Posterior cingulate gyrus (tissue), 11 donors: ENCODE measurements at places on chromosomes 13 and 19.
A peak's percentile ranks its signal among the peaks of the same experiment; 100 is the strongest.

DNA sequence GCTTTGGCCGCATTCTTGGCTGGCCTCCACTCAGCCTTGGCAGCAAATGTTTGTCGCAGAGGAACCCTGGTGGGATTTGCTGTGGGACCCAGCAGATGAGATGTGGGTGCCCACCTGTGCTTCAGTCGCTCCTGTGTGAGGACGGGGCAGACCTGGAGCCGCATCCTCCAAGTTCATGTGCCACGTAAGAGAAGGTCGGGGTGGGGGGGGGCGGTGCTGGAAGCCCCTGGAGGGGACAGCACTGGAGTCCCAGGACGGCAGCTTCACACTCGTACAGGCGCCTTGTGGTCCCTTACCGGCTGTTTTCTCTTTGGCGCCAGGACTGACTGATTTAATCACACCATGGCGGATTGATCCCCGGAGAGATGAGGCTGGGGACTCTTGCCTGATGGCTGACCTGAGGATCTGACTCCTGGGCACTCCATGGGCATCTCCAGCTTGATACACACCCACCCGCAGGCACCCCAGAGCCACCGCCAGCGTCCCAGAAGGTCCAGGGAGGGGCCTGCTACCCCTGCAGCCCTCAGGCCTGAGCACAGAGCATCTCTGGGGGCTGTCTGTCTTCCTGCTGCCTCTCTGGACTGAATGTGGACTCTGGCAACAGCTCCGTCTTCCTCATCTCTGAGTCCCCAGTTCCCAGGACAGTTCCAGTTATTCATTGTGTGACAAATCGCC is 10.0 kb upstream of the GRTP1 start:
- peak; percentile 49 for DNase-seq

GRCh38 chr19:54670576-54671357 is 8.0 kb downstream of the LILRB4 start:
- no peak for DNase-seq

GRCh38 chr19:45180936-45181335 is 2.4 kb downstream of the BLOC1S3 start:
- DNase-seq: no peak

GRCh38 chr19:51552996-51553725 is 17.9 kb upstream of the ZNF175 start:
- DNase-seq: peak; percentile 48

DNA sequence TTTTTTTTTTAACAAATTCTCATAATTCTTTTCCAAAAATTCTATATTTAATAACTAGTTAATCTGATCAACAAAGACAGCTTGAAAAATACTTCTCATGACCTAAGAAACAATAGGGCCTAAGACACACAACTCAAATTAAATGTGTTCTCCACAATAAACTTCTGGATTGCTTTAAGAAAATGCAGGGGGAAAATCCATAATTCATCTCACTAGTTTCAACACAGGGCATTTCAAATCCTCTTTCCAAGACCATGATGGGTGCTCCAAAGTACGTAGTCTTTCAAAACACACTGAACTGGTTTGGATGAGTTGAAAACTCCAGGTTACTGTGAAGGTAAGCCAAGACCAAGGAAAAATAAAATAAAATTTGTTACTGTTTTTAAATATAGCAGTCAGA is 62.6 kb downstream of the DCLK1 start:
- no peak for DNase-seq

DNA sequence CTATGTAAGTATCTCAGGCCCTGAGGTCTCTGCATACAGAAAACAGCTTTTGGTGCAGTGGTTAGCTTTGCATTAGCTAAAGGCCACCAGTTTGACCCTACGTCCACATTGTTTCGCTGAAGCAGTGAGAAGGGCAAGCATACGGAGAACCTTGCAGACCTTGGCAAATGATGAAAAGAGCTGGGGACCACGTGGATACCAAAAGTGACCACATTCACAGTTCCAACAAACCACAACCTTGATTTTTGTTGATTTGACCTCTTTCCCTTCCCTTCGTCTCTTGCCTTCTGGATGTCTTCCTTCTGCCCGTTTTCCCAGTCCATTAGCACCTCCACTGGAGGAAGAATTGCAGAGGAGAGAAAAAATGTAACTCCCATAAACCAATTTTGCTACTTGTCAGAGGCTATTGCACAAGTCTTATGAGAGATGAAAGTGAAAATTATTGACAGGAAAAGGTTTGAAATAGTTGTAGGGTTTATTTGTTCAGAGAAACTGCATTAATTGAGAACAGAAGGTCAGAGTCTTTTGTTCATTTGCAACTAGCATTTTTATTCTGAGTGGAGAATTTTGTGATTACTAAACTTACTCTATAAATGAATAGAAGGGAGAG is 293.9 kb upstream of the HTR2A start:
- no peak for DNase-seq

DNA sequence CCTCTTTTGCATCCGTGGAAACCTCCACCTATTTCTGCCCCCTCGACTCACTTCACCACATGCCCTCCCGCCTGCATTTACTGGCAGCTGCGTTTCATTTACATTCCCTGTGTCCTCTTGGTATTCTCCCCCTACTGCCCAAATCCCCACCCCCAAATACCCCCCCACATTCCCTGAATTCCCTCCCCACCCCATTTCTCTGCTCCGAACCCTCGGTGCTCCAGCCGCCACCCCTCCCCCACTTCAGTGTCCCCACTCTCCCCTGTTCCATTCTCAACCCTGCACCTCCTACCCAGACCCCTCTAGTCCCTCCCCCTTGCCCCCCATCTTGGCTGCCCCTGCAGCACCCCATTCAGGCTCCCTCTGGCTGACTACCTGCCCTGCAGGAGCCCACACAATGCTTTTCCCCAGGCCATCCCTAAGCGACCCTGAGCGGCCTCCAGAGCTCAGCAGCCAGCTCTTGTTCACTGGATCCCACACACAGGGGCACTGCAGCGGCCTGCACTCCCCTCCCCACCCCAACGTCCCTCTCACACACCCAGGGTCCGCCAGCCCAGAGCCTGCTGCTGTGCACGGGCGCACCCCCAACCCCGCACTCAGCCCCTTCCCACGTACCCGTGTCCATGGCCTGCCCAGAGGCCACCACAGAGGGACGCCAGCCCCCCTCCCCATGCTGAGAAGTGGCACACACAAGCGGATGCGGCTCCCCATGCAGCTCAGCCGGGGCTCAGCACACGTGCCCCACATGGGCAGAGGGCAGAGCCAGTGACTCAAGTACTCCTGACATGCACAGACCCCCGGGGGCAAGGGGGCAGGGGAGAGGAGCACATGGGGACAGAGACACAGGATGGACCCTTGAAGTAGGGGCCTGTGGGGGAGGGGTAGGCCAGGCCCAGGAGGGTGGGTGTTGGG is 26.3 kb downstream of the SHANK1 start:
- peak; percentile 78 for DNase-seq

DNA sequence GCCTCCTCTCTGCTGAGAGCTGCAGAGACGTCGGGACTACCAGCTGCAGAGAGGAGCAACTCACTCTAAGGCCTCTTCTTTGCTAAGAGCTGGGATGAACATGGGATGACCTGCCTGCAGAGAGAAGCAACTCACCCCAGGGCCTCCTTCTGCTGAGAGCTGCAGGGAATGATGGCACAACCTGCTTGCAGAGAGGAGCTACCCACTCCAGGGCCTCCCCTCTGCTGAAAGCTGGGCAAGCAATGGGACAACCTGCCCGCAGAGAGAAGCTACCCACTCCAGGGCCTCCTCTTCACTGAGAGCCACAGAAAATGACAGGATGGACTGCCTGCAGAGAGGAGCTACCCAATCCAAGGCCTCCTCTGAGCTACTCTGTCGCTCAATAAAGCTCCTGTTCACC is 6.9 kb upstream of the MLLT1 start:
- no peak for DNase-seq

- no peak for DNase-seq
These were observed 25.2 kb upstream of the IGSF23 start for GRCh38 chr19:44587963-44588770.

DNA sequence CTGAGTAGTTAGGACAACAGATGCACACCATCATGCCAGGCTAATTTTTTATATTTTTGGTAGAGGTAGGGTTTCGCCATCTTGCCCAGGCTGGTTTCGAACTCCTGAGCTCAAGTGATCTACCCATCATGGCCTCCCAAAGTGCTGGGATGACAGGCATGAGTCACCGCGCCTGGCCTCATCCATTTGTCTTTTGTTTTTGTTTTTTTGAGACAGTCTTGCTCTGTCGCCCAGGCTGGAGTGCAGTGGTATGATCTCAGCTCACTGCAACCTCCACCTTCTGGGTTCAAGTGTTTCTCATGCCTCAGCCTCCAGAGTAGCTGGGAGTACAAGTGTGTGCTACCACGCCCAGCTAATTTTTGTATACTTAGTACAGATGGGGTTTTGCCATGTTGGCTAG is 57.0 kb downstream of the DNM2 start:
- DNase-seq: no peak

DNA sequence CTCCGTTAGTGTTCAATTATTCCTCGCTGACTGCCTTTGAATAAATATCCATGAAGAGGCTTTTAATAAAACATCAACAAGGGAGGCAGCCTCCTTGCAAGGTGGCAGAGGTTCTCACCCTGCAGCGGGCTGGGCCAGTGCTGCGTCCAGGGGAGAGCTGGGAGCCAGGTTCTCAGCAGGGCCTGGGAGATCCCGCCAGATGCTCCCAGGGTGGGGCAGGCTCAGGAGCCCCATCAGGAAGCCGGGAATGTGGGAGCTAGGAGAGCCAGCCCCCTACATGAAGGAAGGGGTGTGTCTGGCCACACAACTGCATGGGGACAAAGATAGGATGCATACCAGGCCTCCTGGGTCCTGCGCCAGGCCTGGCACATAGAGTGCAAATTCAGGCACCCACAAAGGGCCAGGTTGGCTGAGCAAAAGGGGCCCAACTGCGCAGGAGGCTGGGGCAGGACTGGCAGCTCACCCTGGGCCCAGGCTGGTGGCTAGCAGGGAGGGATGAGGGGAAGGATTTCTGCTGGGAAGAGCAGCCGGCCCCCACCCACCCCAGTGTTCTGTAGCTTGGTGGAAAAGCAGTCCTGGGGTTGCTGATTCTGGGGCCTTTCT is 22.8 kb downstream of the VSTM2B start:
- no peak for DNase-seq

DNA sequence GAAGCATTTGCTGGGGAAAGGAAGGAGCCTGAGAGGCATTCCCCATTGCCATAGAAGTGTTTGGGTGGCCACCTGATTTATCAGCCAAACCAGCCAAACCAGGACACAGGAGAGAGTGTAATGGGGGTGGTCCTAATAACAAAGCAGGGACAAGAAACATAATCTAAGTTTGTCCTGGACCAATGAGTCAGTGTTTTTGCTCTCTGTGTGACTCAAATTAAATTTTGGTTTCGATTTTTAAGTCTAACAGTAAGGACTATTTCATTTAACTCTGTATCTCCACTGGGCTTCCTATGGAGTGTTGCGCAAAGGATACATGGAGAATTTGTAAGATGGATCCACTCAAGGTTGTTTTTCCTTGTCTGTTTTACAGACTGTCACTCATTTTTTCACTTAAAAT is 19.5 kb upstream of the TRPC4 start:
- DNase-seq: no peak

GRCh38 chr19:53982611-53983010 is 8.8 kb upstream of the CACNG6 start:
- DNase-seq: no peak

DNA sequence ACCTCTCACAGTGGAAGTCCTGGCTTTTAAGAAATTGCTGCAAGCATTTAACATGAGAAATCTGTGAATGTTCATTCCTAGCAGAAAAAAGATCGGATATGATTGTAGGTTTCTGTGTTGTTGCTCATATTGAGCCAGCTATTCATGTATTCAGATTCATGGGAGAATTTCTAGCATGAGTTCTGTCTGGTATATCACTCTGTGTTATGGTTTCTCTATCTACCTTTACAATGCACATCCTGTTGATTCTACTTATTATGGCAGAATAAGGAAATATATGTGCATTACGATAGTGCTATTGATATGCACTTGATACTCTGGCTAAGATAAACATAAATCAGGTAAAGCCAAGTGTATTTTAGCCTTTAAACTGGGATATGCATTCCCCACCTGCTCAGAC is 138.2 kb downstream of the KCNRG start:
- DNase-seq: no peak

GRCh38 chr13:35531526-35531925 is 55.0 kb upstream of the MAB21L1 start:
- DNase-seq: no peak

- no peak for DNase-seq
These were observed 391.5 kb upstream of the DACH1 start for GRCh38 chr13:72258340-72258981.

- DNase-seq: peak; percentile 81
These were observed at the start of gene SCGB2B2 for GRCh38 chr19:34676697-34677385. Gene SCGB2B2, minus strand, starts transcription at chr19:34677159. Its CDS starts 82,596 bp downstream, at chr19:34594563.

DNA sequence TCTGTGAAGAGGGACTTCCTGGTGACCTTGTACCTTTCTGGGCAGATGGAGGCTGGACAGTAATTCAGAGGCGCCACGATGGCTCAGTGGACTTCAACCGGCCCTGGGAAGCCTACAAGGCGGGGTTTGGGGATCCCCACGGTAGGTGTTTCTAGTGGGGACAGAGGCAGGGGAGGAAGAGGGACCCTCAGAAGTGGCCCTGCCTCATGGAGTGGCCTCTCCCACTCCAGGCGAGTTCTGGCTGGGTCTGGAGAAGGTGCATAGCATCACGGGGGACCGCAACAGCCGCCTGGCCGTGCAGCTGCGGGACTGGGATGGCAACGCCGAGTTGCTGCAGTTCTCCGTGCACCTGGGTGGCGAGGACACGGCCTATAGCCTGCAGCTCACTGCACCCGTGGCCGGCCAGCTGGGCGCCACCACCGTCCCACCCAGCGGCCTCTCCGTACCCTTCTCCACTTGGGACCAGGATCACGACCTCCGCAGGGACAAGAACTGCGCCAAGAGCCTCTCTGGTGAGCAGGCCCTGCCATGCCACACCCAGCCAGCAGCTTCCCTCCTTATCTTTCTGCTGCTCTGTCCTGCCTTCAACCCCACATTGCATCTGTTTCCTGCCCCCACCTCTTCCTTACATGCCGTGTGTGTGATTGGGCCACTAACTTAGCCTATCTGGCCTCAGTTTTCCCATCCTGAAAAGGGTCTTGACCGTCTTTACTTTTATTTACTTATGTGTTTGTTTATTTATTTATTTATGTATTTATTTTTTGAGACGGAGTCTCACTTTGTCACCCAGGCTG is 7.3 kb downstream of the ANGPTL4 start:
- DNase-seq: no peak

DNA sequence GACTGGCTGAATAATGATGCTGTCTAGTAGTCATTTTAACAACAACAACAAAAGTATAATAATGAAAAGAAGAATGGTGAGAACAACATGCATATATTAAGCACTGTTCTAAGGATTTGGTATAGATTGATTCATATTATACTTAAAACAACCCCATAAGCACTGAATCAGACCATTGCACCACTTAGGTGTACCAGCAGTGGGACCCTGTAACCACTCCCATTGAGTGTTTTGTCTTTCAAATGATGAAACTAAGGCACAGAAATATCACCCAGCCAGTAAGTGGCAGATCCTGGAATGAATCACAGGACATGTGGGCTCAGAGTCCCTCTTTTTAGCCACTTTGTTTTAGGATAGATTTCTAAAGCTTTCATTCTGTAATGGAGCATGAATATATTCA is 14.9 kb upstream of the TNFSF11 start:
- DNase-seq: no peak

- no peak for DNase-seq
These were observed 234.7 kb downstream of the RBM26 start for GRCh38 chr13:79171141-79172061.

- no peak for DNase-seq
These were observed 990 bp downstream of the MYO9B start for GRCh38 chr19:17076543-17076991.
